ENCODE measurements at places on chromosomes 4 and X. TPM values are rescaled to one million over a fixed set of nuclear protein-coding genes. Genes with fewer than 3 reads are reported as not detected.
A peak's percentile ranks its signal among the peaks of the same experiment; 100 is the strongest.

The ASMTL gene
- 15.3 TPM for polyA plus RNA-seq

GRCh38 chr4:72295966-72296557, 264.3 kb downstream of the NPFFR2 start:
- peak; percentile 5 for DNase-seq

The CTAG1A gene
- polyA plus RNA-seq, result not detected

The POU3F4 gene
- polyA plus RNA-seq, result not detected

- DNase-seq, result no peak
Measured at GRCh38 chr4:168854350-168854921, 155.6 kb downstream of the CBR4 start.

GRCh38 chr4:76640353-76640910, 205.4 kb downstream of the SHROOM3 start:
- DNase-seq, result no peak

The PAGE4 gene
- polyA plus RNA-seq, result not detected

The HTT gene
- 39.1 TPM for polyA plus RNA-seq

All from B cell (primary cell).